GM03348 (cell line): ENCODE measurements at places on chromosomes 2 and 18.
A peak's percentile ranks its signal among the peaks of the same experiment; 100 is the strongest.

GRCh38 chr2:138516030-138516704 lies 14.6 kb downstream of the SPOPL start:
- DNase-seq, result peak; percentile 54

GRCh38 chr18:12362473-12363174 lies 14.4 kb downstream of the AFG3L2 start:
- DNase-seq, result no peak

DNA sequence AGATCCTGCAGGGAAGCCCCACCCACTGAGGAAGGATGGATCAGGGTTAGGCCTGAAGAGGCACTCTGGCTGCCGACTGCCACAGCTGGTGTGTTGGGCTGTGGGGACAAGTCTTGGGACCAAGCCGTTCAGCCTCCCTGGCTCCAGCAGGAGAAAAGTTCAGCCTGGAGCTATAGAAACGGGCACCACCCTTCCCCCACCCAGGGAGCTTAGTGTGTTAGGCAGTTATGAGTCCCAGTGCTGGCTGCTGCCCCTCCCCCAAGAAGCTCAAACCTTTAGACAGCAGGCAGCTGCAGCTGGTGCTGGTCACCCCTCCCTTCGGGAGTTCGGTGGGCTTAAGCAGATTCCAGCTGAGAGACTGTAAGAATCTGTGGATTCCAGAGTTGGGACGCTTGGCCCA lies 447.1 kb upstream of the HS6ST1 start:
- DNase-seq, result no peak

DNA sequence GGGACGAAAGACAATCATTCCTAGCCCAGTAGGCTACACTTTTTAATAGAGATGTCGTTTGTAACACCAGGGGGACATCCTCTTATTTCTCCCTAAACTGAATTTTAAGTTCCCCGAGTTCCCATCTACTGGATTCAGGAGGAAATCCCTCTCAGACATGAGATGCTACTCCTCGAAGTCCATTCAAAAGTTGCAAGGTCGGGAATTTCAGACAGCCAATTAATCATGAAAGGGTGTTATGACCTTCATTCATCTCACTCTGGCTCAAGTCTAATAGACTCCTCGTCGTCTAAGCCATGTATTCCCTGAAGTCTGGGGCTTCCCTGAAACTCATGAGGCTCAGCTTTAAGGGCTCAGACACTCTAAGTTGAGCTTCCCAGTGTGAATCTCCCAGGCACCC lies 1.2 kb upstream of the DSC3 start:
- DNase-seq, result no peak

- DNase-seq, result no peak
Measured at GRCh38 chr2:32965523-32966171, 18.9 kb downstream of the LTBP1 start.

DNA sequence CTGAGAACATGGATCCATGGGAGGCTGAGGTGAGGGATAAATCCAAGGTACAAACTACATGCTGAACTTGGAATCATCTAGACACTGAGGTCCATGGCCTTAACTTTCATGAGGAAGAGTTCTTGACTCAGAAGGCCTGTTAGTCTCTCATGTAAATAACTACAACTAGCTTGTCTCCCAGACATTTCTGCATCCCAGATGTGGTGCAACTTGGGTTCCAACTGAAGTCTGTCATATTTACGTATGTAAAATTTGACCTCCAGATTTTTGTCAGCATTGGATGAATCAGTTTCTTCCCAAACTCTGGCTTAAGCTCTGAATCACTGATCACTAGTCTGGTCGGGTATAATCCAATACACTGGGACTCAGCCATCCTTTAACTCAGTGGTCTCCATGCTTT lies 306.9 kb downstream of the PDE11A start:
- DNase-seq, result no peak
